ENCODE measurements at places on chromosomes 1 and 21.

- DNase-seq = no peak
Measured at GRCh38 chr1:24015221-24016210, 35.4 kb upstream of the SRSF10 start.

- no peak for DNase-seq
Measured at GRCh38 chr1:186819126-186819525, 9.6 kb upstream of the PLA2G4A start.

- no peak for DNase-seq
Measured at GRCh38 chr1:31830511-31830910, 14.7 kb upstream of the SPOCD1 start.

DNA sequence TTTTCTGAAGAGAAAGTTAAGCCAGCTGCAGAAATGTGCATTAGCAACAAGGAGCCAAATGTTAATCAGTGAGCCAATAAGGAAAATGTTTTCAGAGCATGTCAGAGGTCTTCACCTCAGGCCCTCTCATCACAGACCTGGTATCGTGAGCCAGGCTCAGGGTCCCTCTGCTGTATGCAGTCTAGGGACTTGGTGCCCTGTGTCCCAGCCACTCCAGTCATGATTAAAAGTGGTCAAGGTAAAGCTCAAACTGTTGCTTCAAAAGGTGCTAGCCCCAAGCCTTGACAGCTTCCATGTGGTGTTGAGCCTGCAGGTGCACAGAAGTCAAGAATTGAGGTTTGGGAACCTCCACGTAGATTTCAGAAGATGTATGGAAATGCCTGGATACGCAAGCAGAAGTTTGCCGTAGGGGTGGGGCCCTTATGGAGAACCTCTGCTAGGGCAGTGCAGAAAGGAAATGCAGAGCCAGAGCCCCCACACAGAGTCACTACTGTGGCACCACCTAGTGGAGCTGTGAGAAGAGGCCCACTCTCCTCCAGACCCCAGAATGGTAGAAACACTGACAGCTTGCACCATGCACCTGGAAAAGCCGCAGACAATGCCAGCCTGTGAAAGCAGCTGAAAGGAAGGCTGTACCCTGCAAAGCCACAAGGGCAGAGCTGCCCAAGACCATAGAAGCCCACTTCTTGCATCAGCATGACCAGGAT lies 1128.7 kb downstream of the AMY1C start:
- DNase-seq = no peak

DNA sequence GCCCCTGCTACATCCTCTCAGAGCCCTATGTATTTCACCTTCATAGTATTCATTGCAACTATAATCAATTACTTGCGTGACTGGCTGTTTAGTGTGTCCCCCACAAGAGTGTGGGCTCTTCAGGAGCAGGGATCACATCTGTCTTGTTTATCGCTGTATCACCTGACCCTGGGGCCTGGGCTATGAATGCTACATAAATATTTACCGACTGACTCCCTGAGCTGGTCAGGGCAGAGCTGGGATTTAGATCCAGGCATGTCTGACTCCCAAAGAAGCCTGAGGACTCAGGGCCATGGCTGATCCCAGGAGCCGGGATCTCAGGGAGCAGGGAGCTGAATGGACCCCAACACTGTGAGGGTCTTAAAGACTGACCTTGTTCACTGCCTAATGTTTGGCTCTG lies 49.7 kb downstream of the AHDC1 start:
- no peak for DNase-seq

DNA sequence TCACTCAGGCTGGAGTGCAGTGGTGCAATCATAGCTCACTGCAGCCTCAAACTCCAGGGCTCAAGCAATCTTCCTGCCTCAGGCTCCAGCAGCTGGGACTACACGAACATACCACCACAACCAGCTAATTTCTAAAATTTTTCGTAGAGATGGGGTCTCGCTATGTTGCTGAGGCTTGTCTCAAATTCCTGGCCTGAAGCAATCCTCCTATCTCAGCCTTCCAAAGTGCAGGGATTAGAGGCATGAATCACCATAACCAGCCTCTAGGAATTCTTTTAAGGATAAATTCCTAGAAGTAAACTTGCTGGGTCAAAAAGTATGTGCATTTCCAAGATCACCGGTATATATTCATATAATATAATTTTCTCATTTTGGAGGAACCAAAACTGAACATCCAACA lies 17.6 kb upstream of the HUNK start:
- no peak for DNase-seq

DNA sequence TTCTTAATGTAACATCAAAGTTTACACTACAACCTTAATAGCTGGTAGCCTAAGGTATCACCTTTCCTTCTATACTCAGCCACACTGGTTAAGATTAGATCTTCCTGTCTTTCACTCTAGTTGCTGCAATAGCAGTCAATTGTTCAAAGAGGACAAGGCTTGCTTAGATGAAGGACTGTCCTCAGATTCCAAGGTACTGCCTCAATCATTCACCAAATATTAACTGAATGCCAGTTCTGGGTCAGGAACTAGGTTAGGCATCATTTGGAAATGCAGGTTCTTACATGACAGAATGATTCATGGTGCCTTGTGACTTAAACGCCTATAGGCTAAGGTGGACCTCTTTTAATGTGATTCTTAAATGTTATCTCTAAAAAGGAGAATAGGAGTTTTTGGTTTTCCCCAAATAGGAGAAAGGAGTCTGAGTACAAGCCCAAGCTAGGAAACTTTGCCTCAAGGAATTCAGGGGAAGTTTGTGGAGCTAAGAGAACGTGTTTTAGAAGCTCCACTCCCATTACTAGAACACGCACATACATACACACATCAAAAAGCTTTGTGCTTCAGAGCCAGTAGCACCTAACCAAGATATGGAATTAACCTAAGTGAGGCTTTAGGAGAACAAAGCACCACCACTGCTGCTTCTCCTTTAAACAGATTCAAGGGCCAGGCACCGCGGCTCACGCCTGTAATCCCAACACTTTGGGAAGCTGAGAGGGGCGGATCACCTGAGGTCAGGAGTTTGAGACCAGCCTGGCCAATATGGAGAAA lies 8.5 kb upstream of the WDR47 start:
- DNase-seq = no peak

GRCh38 chr1:101005183-101005582 lies 20.4 kb downstream of the DPH5 start:
- no peak for DNase-seq

DNA sequence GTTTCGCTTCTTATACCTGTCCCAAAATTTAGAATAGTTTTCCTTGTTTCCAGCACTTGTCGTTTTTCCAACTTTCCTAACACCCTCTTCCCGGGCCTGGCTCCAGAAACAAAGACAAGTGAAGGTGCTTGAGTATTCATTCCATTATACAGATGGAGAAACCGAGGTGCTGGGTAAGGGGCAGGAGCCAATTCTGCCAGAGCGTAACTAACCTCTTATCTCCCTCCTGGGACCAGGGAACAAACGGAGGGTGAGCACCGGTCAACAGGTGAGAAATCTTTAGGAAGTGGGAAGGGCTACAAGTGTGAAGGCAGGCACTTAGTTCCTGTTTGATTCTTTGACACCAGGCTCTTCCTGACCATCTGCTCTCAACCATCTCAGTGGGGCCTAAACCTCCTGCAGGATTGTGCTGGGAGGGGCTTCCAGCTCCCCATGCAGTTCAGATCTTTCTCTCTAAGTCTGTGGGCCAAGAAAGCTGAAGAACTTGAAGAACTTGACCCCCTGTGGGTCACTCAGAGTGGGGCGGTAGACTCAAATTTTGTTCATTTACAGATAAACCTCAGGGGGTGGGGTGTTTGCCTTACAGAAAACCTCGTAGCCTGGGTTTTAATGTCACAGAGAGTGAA lies 8.7 kb downstream of the PLXNA2 start:
- DNase-seq = no peak

GRCh38 chr21:35428001-35428320 lies 378.9 kb upstream of the RUNX1 start:
- no peak for DNase-seq

DNA sequence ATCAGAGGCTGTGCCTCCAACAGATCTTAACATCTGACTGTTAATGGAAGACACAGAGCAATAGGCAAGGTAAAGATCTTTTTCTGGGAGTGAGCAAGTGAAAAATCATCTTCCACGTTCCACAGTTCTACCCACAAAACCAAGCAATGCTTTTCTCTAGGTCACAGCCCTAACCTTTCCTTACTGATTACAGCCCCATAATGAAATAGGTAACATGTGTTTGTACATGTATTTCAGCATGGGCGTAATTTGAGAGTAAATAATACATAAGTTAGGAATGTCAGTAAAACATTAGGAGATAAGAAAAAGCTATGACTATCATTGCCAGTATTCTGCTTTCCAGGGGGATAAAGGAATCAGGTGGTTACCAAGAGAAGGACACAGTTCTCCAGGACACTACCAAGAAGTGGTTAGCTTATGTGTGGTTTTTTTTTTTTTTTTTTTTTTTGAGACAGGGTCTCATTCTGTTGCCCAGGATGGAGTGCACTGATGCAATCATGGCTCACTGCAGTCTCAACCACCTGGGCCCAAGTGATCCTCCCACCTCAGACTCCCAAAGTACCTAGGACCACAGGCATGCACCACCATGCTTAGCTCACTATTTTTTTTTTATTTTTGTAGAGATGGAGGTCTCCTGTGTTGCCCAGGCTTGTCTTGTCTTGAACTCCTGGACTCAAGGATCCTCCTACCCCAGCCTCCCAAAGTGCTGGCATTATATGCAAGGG lies 72.0 kb downstream of the DAP3 start:
- no peak for DNase-seq

DNA sequence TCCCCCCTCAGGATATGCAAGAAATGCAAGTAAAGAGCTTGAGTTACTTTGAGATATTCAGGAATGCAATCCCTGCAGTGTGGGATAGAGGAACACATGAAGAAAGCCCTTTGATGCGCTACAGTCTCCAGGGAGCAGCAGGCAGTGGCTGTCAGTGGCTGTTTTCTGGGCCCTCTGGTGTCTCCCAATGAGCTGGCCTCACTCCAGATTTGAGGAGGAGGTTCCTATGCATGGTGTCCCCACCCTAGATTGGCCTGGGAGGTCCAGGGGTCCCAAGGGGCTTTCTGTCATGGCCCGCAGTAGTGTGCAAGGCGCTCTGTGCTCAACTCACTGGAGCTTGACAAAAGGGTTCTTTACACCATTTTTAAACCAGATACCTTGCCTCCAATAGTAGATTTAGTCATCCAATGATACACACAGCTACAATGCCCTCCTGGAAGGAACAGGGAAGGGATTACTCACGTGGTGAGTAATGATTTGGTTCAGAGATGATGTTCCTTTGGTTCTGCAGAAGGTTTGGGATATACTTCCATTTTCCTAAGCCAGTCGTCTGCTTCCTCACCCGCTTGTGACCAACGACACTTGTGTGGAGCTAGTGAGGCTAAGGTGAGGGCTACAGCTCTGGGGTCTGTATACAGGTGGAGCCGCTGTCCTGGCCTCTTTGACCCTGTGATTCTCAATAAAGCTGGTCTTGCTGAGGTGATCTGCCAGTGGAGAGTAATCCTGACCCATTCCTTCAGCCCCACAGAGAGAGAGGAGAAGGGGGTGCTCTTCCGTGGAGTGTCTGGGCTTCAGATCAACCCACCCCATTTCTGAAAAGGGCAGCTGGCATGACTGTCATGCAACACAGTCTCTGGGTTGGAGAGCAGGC lies 6.6 kb downstream of the BATF3 start:
- DNase-seq = no peak

DNA sequence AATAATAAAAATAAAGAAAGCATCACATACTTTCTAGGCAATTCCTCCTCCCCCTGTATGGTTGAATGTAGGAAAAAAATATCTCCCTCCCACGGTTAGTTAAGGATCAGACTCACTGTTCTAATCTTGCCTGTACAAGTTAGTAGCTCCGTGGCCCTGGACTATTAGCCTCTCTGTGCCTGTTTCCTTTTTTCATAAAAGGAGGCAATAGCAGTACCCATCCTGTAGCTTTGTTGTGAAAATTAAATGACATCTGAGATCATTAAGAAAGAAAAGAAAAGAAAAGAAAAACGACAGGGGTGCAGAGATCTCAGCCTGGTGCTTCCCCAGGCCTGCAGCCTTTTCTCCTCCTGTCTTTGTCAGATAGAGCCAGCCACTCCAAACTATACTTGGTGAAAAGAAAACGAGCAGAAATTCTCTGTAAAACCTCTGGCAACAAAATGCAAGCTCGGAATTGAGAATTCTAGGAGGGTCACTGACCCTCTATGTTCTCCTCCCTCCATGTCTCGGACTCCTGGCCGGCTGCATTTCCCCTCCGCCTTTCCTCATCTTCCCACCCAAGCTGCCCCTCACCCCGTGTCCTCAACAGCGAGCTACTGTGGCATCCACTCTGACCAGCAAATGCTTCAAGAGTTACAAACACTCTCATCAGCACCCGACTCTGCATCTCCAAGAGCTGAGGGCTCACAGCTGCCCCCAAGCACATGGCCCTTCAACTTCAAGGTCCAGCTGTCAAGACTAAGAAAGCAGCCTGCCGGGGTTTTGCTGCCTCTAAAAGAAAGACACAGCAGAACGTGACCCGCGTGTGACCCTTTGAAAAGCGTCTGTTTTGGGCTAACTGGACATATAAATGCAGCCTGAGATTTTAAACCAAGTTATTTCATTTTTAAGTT lies 13.6 kb downstream of the RIPK4 start:
- DNase-seq = no peak

GRCh38 chr1:211677659-211678058 lies 2.2 kb upstream of the NEK2 start:
- no peak for DNase-seq

DNA sequence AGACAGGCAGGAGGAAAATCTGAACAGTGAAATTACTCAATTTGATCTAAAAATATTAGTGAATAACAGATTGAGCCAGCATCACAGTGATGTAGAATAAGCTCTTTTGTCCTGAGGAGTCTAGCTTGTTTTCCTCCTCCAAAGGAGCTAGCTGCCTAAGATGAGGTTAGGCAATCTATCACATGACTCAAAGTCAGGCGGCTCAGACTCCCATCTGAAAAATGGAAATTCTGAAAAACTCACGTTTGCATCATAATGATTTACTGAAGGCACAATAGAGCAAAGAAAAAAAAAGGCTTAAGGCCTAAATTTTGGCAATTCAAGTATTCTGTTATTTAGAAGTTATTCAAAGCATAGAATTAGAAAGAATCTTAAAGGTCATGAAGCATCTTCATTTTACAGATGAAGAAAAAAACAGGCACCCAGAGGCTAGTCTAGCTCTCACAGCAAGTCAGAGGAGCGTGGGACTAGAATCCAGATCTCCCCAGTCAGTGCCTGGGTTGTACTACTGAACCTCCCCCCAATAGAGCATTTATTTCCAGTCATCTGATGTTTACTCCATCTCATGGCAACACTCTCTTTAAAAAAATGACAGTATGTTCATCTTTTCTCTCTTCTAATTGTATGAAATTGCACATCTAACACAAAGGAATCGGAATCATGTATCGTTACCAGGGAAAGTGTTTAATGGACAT lies 62.5 kb upstream of the ATF3 start:
- no peak for DNase-seq

- DNase-seq = no peak
Measured at GRCh38 chr1:77060000-77060399, 159.2 kb downstream of the PIGK start.

- DNase-seq = no peak
Measured at GRCh38 chr21:44854391-44854663, 19.2 kb downstream of the PTTG1IP start.

GRCh38 chr1:76037324-76037723 lies 37.2 kb upstream of the ST6GALNAC3 start:
- no peak for DNase-seq

GRCh38 chr1:227567256-227567655 lies 3.9 kb downstream of the ZNF678 start:
- DNase-seq = no peak

Measured in NCI-H2081 (cell line).